ENCODE measurements at places on chromosomes 5 and 9.
A peak's percentile ranks its signal among the peaks of the same experiment; 100 is the strongest.

GRCh38 chr9:131621551-131622358, 76.4 kb downstream of the PRRT1B start:
- no peak for DNase-seq

DNA sequence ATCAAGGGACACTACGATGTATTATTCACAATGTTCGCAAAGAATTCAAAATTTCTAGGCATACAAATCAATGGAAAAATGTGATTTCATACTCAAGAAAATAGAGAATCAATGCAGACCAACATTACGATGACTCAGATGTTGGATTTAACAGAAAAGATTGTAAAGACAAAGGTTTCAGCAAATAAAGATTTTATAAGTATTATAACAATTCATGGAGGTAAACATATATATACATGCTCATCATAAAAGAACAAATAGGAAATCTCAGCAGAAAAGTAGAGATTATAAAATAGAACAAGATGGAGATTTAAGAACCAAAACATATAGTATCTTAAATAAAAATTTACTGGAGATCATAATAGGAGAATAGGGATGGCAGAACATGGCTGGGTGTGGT, 93.4 kb upstream of the JAK2 start:
- DNase-seq, result no peak

GRCh38 chr5:115028557-115028956, 141.2 kb downstream of the TRIM36 start:
- DNase-seq, result no peak

- no peak for DNase-seq
Measured at GRCh38 chr5:72020161-72020983, 86.9 kb upstream of the MAP1B start.

DNA sequence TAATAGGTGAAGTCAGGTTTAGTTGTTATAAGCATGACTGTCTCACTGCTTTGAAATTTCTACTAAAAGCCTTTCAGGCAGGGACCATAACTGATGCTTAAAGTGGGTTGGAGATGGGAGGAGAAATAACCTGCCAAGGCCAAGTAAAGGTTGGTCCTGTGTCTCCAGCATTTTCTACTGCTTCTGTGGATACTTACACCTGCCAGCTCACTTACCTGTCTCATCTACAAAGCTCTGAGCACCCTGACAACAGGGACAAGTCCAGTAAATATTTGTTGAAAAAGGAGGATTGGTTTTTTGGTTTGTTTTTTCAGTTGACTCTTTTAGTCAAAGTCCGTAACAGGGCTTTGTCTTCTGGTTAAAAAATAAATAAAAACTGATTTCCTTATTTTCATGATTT, 38.6 kb downstream of the GRAMD2B start:
- DNase-seq, result no peak

DNA sequence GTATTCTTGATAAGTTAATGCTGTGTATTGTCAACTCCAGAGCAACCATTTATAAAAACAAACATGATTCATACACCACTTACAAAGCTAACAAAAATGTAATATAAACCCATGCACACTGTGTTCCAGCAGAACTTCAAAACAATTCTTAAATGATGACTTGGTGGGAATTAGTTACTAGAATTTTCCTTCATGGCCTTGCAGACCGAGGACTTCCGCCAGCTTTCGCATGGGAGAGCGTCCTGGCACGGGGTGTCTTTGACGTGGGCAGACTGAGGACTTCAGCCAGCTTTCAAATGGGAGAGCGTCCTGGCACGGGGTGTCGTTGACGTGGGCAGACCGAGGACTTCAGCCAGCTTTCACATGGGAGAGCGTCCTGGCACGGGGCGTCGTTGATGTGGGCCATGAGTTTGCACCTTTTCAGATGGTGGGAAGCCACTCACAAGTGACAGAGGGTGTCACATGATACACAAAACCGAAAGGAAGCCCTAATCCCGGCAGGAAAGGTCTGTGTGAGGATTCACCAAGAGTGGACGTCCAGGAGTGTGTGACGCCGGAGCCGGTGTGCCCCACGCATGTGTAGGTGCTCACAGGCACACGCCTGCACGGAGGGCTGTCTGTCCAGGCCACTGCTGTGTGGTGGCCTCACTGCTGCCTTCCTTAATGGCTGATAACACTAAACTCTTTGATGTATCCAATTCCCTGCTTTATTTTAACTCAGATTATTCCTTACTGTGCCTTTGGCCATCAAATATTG, 211.3 kb upstream of the IRX4 start:
- DNase-seq, result no peak

DNA sequence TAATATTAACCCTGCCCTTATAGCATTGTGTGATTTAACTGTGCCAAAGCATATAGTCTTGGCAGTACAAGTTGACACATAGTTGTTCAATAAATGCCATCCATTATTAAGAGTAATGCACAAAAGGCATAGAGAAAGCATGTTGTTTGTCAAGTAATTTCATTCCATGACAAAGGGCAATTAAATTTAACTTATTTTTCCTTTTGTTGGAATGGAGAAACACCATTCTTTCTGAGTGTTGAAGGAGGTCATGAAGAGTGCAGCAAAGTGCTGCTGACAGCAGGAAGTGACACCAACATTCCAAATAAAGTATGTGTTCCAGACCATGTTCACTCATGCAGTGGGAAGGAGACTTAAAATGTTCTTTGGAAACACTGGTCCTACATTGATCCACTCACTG, 29.1 kb downstream of the ANKDD1B start:
- peak; percentile 46 for DNase-seq

All from urothelium cell line (cell line).